ENCODE measurements at places on chromosomes 5 and 9.
A peak's percentile ranks its signal among the peaks of the same experiment; 100 is the strongest.

- H3K27ac ChIP-seq: peak overlapping the region; percentile 51
- H3K36me3 ChIP-seq: peaks cover 30% of the 10 kb centered on the region
- no peaks in the 10 kb centered on the region for H3K27me3 ChIP-seq
- no peak for DNase-seq
- no peak overlapping the region for H3K4me3 ChIP-seq
Observed at GRCh38 chr5:68268852-68269130, 53.2 kb downstream of the PIK3R1 start.

DNA sequence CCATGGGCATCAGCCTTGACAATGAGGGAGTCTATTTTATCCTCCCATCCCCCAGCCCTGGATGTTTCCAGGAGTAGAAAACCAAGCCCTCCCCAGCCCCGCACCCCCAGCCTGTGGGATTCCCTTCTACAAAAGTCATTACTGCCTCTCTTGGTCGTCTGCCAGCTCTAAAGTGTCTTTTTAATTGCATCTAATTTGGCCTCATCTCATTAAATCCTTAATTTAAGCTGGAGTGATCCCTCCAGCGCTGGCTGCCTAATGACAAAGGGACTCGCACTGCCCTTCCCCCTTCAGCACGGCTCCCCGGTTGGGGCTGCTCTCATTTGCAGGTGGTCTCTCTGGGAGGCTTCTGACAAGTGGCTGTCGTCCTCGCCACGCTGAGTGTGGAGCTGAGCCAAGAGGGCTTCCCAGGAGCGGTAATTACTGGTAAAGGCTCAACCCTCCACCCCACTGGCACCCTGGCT lies 107.9 kb upstream of the ALDH1B1 start:
- no peak overlapping the region for H3K4me3 ChIP-seq
- peak; percentile 26 for DNase-seq
- no peaks in the 10 kb centered on the region for H3K36me3 ChIP-seq
- H3K4me1 ChIP-seq: peaks cover 18% of the 10 kb centered on the region

DNA sequence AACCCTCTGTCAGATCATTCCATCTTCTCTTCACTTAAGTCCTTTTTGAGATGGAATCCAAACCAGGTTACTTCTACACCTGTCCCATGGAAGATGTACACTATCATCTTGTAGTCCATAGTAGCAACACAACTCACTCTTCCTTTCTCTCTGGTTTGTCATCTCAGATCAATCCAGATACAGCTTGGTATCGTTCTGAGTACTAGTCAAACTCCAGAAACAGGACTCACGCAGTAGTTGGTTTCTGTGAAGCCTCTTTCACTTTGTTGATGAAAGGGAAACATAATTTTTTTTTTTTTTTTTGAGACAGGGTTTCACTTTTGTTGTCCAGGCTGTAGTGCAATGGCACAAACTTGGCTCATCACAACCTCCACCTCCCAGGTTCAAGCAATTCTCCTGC lies 484.0 kb downstream of the PRDM9 start:
- H3K27ac ChIP-seq: no peak overlapping the region
- H3K4me1 ChIP-seq: no peaks in the 10 kb centered on the region
- DNase-seq: no peak
- H3K4me3 ChIP-seq: no peak overlapping the region
- no peaks in the 10 kb centered on the region for H3K27me3 ChIP-seq

DNA sequence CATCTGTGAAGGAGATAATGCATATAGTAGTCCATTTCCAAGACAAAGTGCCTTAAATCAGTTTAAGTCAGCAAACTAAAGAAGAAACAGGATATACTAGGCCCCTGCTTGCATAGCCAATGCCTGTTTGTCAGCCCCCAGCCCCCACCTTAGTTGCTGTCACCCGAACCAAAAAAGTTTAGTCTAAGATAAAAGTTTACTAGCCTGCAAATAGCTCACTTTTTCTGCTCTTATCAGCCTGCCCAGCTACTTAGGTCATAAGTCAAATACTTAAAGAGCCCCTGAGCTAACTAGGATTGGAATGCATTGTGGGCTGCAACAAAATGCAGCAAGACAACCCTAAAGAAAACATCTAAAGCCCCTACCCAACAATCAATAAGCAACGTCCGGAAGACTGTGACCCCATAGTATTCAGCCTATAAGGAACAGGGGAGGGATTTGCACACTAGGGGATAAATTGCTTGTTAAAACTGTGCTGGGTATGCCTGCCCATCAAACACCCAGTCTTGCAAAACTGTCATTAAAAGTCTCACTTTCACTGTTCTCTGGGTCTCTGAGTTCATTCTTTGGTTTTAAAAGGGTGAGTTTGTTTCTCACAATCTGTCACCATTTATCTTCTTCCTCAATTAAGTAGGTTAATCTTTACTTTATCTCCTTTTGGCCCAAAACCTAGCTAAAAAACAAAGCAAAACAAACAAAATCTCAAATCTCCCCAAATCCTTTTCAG lies 92.4 kb upstream of the CEP78 start:
- H3K27ac ChIP-seq: no peak overlapping the region
- no peaks in the 10 kb centered on the region for H3K27me3 ChIP-seq
- no peak overlapping the region for H3K4me3 ChIP-seq

DNA sequence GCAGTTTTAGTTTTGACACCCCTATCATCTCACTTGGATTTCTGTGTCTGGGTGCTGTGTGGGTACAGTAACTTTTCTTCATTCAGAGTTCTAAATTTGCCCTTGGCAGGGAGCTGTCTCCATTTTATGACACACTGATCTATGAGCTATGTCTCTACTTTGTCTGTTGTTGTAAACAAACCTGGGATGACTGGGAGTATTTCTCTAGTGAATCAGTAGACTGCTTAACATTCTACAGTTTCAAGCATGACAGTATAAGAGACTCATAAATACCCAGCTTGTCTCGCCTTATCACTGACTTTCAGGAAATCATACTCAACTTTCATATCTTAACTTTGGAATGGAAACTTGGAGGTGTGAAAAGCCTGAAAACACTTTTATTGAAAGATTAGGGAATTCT lies 212.1 kb upstream of the NUDT12 start:
- peak overlapping the region; percentile 98 for H3K27ac ChIP-seq
- DNase-seq: no peak
- H3K4me1 ChIP-seq: peaks cover 17% of the 10 kb centered on the region
- peak overlapping the region; percentile 42 for H3K4me3 ChIP-seq
- no peaks in the 10 kb centered on the region for H3K27me3 ChIP-seq

- peaks cover 6% of the 10 kb centered on the region for H3K4me1 ChIP-seq
- H3K4me3 ChIP-seq: no peak overlapping the region
- H3K27me3 ChIP-seq: no peaks in the 10 kb centered on the region
- no peaks in the 10 kb centered on the region for H3K36me3 ChIP-seq
- no peak overlapping the region for H3K27ac ChIP-seq
- DNase-seq: peak; percentile 92
Observed at GRCh38 chr9:116572095-116572748, 114.9 kb upstream of the TRIM32 start.

DNA sequence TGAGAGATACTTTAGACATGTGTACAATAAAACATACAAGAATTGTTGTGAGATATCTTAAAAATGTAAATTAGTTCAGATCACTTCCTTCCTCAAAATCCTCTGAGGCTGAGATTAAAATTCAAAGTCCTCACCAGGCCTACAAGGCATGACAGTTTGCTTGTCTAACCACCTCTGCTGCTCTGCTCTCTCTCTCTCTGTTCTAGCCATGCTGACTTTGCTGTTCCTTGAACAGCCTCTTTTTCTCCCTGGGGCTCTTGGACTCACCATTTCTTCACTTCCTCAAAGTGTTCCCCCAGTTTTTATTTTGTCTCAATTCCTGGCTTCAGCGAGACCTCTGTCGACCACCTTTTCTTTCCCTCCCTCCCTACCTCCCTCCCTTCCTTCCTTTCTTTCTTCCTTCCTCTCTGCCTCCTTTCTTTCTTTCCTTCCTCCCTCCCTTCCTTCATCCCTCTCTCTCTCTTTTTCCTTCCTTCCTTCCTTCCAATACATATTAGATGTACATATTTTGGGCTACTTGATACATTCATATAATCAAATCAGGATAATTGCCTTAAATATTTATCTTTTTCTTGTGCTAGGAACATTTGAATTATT lies 27.0 kb downstream of the CATSPER3 start:
- peaks cover 9% of the 10 kb centered on the region for H3K27me3 ChIP-seq
- no peaks in the 10 kb centered on the region for H3K4me1 ChIP-seq
- H3K4me3 ChIP-seq: no peak overlapping the region

- H3K27me3 ChIP-seq: peaks cover 3% of the 10 kb centered on the region
- no peak for DNase-seq
- no peak overlapping the region for H3K27ac ChIP-seq
- H3K4me3 ChIP-seq: no peak overlapping the region
- peaks cover 8% of the 10 kb centered on the region for H3K4me1 ChIP-seq
- H3K36me3 ChIP-seq: peaks cover 7% of the 10 kb centered on the region
Observed at GRCh38 chr9:87179553-87180340, 232.4 kb upstream of the GAS1 start.

DNA sequence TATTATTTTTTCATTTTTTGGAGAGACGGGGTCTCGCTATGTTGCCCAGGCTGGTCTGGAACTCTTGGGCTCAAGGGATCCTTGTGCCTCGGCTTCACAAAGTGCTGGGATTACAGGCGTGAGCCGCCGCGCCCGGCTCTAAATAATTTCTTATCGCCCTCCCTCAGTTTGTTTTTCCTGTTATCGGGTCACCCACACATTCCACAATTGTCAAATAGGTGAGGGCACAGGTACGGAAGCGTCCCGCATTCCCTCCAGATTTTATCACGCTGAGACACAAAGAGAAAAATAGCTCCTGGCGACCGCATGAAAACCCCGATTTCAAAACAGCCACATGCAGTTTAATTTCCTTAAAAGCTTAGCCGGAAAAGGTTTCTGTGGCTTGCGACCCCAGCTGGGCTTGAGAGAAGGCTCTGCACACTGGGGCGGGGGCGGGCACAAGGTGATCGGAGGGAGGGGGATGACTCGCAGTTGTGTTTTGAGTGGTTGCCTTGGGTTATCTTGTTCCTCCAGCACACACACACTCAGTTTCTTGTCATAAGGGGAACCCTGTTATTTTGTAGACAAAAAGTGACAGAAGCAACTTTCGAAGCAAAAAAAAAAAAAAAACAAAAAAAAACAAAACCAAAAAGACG lies 717 bp upstream of the IQGAP2 start:
- peak overlapping the region; percentile 98 for H3K4me3 ChIP-seq
- H3K36me3 ChIP-seq: no peaks in the 10 kb centered on the region
- peak overlapping the region; percentile 98 for H3K27ac ChIP-seq
- H3K27me3 ChIP-seq: peaks cover 8% of the 10 kb centered on the region
- DNase-seq: peak; percentile 62

DNA sequence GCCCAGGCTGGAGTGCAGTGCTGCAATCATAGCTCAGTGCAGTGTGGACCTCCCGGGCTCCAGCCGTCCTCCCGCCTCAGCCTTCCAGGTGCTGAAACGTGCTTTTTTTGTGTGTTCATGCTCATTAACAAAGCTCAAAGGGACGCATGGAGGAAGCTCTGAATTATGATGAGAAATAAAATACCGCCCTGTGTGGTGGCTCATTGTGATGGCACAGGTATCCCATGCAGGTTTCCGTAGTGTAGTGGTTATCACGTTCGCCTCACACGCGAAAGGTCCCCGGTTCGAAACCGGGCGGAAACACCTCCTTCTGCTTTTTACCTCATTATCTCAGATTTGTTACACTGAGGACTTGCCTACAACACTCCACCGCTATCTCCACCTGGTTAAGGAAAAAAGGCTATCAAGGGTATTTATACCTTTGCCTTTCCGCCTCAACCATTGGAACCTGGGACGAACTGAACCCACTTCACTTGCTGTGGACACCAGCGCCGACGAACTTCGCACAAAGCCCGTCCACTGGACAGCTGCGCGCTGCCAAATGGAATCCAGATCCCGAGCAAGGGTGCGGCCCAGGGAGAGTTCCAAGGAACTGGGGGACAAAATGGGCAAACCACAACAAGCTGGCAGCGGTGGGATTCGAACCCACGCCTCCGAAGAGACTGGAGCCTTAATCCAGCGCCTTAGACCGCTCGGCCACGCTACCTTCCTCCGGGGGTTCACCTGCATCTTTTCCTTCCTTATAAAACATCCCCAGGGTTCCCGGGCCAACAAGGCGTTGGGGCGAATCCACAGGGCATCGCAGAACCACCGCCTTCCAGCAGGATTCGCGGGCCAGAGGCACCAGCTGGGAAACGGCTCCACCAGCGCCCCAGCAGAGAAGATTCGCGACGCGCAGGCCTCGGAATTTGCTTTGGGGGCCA lies 26.3 kb downstream of the OR2V2 start:
- peaks cover 27% of the 10 kb centered on the region for H3K4me1 ChIP-seq
- no peak overlapping the region for H3K27ac ChIP-seq
- peak overlapping the region; percentile 67 for H3K4me3 ChIP-seq

DNA sequence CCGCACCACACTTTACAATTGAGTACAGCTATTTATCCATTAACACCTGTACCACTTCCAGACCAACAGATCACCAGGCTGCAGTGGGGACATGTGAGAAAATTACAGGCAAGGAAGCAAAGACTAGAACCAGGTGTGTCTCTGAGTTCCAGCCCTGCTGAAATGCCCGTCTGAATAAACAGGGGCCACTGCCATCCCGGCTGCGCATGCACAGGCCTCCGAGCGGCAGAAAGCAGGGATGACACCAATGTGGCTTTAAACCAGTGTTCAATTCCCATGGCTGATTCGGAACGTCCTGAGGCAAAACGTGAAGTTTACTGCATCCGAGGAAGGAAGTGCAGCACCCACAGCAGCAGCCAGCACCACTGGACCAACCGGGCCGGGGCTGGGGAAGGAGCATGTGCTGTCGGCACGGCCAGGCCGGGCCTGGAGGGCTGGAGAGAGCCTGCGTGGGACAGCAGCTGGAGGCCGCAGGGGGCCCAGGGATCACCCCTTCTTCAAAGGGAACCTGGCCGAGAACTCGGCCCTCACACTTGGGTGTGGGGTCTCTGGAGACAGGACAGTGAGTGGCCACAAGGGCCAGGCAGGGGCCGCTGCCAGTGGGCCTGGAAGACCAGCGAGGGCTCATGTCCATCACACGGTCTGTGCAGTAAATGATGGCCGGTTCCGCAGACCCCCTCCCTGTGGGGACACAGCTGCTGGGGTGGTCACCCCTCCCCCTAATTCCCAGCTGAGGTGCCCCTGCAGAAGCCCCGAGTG lies 33.0 kb upstream of the SLC12A7 start:
- no peak overlapping the region for H3K4me3 ChIP-seq
- H3K27me3 ChIP-seq: no peaks in the 10 kb centered on the region
- peaks cover 53% of the 10 kb centered on the region for H3K4me1 ChIP-seq
- no peak for DNase-seq
- H3K36me3 ChIP-seq: no peaks in the 10 kb centered on the region

- H3K27me3 ChIP-seq: no peaks in the 10 kb centered on the region
- no peak overlapping the region for H3K4me3 ChIP-seq
- no peaks in the 10 kb centered on the region for H3K4me1 ChIP-seq
- no peaks in the 10 kb centered on the region for H3K36me3 ChIP-seq
- DNase-seq: no peak
Observed at GRCh38 chr5:8615142-8615858, 746.4 kb downstream of the MTRR start.

DNA sequence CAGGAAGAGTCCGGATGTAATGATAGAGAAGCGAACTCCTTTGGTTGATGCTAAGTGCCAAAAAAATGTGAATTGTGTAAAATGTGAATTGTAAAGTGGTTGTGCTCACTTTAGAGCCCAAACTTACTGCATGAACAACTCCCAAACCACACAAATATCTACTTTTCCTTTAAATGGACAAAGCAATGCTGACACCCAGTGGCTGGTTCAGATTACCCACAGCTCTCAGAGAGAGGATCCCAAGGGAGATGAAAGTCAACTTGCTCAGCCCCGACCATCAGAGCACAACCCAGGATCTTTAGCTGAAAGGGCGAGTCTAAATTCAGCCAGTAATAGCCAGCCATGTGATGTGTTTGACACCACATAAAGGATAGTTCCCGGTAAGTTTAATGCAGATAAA lies 133.7 kb downstream of the NMUR2 start:
- H3K27me3 ChIP-seq: peaks cover 5% of the 10 kb centered on the region
- no peaks in the 10 kb centered on the region for H3K36me3 ChIP-seq
- peak overlapping the region; percentile 36 for H3K27ac ChIP-seq
- peaks cover 5% of the 10 kb centered on the region for H3K4me1 ChIP-seq
